ENCODE measurements at places on chromosomes 1 and 21.

DNA sequence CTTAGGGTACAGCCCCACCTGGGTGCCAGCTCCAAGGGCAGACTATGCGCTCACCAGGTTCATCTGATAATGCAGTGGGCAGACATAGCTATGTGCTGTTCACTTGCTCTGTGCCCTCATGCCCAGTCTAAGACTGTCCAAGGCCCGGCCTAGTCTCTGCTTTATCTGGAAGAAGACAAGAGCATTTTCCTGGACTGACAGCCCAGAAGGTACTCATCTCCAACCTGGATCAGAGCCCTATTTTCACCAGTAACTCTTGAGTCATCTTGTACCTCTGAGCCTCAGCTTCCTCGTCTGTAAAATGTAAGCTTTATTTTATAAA lies 28.5 kb upstream of the LRRC8C start:
- no peak for DNase-seq

- DNase-seq, result no peak
Measured at GRCh38 chr1:100703716-100704115, 15.8 kb upstream of the VCAM1 start.

- no peak for DNase-seq
Measured at GRCh38 chr1:199362996-199363395, 664.5 kb upstream of the NR5A2 start.

- DNase-seq, result no peak
Measured at GRCh38 chr1:3732434-3733093, 19.7 kb upstream of the CCDC27 start.

DNA sequence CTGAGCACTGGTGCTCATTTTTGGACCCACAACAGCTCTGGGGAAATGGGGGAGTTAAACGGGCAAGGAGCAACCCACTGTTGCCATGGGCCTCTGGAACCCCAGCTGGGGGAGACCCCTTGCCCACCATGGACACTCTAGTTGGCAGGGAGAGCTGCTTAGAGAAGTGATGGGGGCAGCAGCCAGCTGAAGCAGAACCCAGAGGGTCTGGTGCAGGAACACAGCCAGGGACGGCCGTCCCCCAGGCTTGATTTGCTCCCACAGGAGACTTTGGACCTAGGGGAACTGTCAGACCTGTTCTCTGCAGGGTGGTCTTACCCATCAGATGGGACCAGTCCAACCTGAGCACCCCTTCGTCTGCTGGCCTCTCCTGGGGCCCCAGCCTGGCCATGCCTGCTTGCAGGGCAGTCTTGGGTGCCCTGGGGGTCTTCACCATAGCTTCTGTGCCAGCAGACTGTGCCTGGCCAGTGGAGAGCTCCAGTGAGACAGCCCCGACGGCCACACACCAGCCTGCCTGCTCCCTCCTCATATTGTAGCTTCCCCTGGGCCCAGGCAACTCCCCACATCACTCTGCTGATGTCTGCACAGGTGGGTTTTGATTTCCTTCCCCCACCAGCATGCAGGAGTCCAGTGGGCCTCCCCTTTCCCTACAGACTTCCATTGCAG lies 11.3 kb downstream of the SPATC1L start:
- no peak for DNase-seq

DNA sequence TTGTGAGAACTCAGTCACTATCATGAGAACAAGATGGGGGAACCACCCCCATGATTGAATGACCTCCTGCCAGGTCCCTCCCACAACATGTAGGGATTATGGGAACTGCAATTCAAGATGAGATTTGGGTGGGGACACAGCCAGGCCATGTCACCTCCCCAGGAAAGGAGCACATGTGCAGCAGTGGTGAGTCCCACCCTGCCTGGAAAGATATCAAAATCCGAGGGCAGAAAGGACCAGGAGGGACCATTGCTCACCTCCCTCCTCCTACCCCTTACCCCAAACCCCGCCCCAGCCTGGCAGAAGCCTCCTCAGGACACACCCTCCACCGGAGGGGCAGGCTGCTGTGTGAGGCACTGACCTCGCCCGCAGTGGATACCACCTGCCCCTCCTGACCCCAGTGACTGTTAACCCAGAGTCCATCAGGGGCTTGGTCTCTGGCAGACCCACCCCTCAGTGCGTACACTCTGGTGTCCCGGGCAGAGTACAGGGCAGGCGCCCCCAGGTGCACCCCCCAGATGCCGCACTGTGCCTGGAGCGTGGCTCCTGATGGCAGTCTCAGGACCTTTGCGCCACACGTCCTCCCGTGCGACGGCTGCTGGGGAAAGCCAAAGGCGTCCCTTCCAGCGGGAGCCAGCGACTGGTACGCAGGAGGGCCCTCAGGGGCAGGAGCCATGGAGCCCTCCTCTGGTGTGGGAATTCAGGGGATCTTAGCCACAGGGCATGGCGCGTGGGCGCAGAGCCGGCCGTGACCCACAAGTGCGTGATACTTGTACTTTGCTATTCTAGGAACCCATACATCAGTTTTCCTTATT lies 20.9 kb downstream of the PDXK start:
- DNase-seq, result no peak

GRCh38 chr21:15732290-15732995 lies 2.7 kb downstream of the USP25 start:
- no peak for DNase-seq

DNA sequence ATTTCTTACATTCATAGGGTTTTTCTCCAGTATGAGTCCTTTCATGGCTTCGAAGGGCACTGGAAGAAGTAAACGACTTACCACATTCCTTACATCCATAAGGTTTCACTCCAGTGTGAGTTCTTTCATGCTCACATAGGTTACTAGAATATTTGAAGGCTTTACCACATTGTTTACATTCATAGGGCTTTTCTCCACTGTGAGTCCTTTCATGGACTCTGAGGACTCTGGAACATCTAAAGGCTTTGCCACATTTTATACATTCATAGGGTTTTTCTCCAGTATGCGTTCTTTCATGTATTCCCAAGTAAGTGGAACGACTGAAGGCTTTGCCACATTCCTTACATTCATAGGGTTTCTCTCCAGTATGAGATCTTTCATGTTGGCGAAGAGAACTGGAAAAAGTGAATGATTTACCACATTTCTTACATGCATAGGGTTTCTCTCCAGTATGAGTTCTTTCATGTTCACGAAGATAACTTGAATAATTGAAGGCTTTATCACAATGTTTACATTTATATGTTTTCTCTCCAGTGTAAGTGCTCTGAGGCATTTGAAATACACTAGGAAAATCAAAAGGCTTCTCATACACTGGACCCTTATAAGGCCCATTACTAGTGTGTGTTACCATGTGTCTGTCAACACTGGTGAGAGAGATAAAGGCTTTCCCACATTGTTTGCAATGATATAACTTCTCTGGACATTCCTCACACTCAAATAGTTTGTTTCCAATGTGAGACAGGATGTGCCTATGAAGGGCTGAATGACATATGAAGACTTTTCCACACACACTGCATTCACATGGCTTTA lies 29.9 kb upstream of the ZNF695 start:
- DNase-seq, result no peak

DNA sequence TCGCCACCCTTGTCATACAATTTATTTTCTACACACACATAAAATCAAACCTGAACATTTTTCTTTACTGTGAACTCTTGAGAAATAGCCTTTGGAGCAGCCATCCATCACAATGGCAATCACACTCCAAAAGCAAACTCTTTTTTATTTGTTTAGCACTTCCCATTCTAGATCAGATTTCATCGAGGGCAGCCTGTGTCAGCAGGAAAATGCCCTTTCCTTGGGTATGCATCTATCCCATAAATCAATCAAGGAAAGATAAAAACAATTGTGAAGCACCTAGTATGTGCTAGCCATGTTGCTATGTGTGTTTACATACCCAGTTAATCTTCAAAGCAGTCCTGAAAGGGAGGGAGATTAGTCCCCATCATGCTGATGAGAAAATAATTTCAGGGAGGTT lies 484.1 kb upstream of the USP24 start:
- DNase-seq, result no peak

GRCh38 chr21:15870819-15871218 lies 141.0 kb downstream of the USP25 start:
- no peak for DNase-seq

DNA sequence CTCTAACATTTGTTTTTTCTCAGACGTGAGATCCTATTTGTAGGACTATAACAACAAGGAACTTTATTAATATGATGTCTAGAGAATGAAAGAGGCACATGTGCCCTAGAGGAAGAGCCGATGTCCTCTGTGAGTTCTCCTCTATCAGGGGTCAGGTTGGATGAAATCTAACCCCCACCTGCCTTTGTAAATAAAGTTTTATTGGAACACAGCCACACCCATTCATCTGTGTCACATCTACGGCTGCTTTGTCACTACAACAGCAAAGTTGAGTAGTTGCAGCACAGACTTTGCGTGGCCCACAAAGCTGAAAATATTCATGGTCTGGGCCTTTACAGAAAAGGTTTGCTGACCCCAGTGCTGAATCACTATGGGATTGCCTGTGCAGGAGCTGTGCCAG lies 571 bp upstream of the CAPN9 start:
- no peak for DNase-seq

- no peak for DNase-seq
Measured at GRCh38 chr21:25640943-25641292, 1.9 kb downstream of the JAM2 start.

GRCh38 chr1:4272568-4272967 lies 372.5 kb upstream of the C1orf174 start:
- no peak for DNase-seq

DNA sequence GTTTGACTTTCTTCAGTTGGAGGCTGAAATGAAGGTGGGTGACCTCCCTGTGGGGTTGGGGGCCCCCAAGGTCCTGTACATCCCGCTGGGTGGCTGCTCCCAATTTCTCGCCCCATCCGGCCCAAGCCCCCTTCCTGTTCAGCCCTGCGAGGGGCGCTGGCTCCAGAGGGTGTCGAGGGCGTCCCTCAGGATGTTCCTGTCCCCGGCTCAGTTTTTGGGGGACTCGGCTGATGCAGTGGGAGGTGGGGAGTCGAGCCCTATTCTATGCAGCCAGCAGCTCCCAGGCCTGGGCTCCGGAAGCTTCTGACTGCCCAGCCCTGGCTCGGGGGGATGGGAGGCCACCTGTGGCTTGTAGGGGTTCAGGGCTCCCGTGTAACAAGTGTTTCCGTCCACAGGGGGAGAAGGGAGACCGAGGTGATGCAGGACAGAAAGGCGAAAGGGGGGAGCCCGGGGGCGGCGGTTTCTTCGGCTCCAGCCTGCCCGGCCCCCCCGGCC lies 38.2 kb downstream of the SLC19A1 start:
- no peak for DNase-seq

DNA sequence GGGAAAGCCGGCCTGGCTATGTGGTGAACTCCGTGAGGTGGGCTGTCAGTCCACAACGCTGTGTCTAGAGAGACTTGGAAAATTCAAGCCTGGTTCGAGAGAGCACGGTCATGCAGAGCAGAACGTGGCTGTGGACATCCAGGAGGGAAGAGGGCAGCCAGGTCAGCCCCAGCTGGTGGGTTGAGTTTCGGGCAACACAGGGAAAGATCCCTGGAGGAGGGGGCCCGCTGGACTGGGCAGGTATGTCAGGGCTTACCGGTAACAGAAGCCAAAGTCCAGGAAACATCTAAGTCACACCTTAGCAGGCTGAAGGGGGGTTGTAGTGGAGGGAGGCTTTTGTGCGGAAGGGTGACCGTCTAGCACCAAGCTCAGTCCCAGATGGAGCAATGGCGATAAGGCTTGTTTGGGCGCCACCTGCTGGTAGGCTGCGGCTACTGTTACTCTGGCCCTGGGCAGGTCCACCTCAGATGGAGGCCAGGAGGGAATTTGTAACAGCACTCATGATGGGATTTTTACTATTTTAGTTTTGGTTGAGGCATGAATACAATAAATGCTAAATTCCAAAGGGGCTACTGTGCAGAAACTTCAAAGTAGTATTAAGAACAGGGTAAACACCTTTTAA lies 143.3 kb upstream of the ZNF644 start:
- peak; percentile 63 for DNase-seq

DNA sequence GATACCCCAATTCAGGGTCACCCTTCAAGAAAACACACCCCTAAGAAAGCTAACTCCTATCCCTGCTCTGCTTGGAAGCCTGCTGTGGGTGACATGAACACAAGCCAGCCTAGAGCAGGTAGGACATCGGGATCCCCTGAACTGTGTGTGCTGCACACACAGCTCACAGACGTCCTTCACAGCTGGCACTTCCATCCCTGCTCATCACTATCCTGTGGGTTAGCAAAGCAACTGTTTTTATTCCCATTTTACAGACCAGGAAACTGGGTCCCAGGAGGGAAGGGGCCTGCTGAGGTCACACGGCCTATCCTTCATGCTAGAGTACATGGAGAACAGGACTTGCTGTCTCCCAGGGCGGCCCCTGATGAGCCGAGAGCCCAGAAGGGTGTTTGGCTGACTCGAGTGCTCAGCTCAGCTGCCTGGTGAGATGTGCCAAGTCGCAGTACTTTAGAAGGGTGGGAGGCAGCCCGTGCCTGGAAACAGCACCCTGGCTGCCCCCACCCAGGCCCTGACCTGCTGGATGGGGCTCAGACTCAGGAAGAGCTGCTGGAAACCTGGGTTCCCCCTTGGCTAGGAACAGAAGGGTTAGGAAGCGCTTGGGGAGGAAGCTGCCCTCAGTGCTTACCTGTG lies 28.3 kb upstream of the BTG2 start:
- DNase-seq, result no peak

- DNase-seq, result no peak
Measured at GRCh38 chr1:46547481-46548383, 3.7 kb downstream of the KNCN start.

- peak; percentile 88 for DNase-seq
Measured at GRCh38 chr1:19251305-19252196, at the start of the genes EMC1 and MRTO4. TSS of gene EMC1 (minus strand) at chr1:19251524. CDS start at chr1:19251509, 15 bp downstream. TSS of gene MRTO4 (plus strand) at chr1:19251805. CDS start at chr1:19251836, 31 bp downstream.

GRCh38 chr1:200741551-200742207 lies 3.0 kb downstream of the CAMSAP2 start:
- no peak for DNase-seq

- no peak for DNase-seq
Measured at GRCh38 chr1:186531561-186532165, 70.7 kb upstream of the PDC start.

DNA sequence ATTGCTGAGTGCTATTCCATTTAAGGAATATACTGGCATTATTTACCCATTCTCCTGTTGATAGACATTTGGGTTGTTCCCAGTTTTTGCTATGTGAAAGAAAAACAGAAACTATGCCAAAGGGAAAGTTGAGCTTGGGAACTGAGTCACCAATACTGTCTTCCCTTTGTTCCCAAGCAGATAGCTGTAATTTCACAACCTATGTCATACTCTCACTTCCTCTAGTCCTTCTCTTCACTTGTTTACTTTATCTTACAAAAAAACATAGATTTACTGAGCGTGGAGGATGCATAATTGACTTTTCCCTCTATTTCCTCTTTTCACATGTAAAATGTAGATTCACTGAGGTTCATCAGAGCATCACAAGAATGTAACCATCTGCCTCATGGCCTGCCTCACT lies 32.4 kb upstream of the PGBD5 start:
- no peak for DNase-seq

GRCh38 chr1:22612671-22613571 lies 23.5 kb upstream of the C1QA start:
- no peak for DNase-seq

GRCh38 chr1:205927676-205928075 lies 15.6 kb downstream of the SLC26A9 start:
- DNase-seq, result no peak

- DNase-seq, result no peak
Measured at GRCh38 chr1:30126848-30127247, 596.5 kb downstream of the MATN1 start.

DNA sequence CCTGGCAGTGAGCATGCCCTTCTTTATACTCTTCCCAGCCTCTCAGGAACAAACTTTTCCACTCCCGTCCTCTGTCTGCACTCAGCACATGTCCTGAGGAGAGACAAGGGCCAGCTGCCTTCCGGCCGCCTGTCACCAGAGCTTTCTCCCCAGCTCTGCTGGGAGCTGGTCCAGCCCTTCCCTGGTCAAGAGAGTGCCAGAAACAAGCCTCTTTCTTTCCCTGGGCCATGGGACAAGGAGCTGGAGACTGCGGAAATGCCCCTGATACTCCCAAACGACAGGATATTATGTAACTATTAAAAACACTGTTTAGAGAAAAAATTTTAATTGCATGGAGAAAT lies 10.4 kb downstream of the LAMB3 start:
- DNase-seq, result no peak
